ENCODE measurements at places on chromosomes 11 and 22. TPM values are rescaled to one million over a fixed set of nuclear protein-coding genes. Genes with fewer than 3 reads are reported as not detected.
A peak's percentile ranks its signal among the peaks of the same experiment; 100 is the strongest.

Gene ACR
- not detected for total RNA-seq

Gene PRR33
- not detected for total RNA-seq

Gene KCNJ5
- not detected for total RNA-seq

DNA sequence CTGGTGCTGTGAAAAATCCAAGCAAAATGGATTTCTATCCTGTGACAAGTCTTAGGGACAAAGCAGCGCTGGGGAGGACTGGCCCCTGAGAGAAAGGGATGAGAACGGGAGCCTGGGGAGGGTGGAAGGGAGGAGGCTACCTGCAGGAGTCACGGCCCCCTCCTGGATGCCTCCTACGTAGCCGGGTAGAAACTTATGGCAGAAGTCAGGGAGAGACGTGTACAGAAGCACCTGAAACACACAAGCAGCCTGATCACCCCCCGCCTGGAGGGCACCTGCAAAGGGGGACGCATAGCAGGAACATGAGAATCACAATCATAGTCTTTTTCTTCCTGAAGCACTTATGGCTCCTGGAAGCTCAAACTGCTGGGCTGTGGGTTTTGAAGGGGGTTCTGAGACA, 6.1 kb downstream of the DHCR7 start:
- DNase-seq = no peak

DNA sequence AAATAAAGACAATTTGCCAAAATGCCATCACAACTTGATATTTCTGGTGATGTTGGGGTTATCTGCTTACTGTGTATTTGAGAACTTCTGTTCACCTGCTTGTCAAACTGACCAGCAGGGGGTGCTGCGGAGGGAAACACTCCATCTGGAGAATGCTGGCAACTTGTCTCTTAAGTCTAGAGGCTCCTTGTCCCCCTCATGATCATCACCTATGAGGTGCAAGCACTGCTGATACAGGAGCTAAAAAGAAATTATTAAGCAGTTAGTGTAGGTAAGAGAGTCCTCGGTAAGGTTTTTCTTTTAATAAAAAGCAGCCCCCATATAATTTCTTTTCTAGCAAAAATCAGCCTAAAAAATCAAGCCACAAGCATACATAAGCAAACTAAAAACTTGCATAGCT, 32.7 kb upstream of the GLYATL1B start:
- peak; percentile 81 for DNase-seq

DNA sequence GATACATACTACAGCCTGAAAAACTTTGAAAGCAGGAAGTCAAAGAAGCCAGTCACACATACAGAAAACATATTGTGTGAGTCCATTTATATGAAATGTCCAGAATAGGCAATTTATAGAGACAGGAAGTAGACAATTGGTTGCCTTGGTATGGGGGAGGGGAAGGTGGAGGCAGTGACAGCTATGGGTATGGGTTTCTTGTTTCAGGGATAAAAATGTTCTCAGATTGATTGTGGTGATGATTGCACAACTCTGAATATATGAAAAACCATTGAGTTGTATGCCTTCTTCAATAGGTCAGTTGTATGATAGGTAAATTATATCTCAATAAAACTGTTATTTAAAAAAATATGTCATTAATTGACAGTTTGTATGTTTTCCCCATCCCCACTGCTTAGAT, 137.6 kb downstream of the SNX19 start:
- no peak for DNase-seq

Measured in CD4-positive, CD25-positive, alpha-beta regulatory T cell (primary cell).